ENCODE measurements at places on chromosomes 7 and 10.

- DNase-seq = no peak
Measured at GRCh38 chr7:98214811-98215321, 3.6 kb downstream of the BHLHA15 start.

DNA sequence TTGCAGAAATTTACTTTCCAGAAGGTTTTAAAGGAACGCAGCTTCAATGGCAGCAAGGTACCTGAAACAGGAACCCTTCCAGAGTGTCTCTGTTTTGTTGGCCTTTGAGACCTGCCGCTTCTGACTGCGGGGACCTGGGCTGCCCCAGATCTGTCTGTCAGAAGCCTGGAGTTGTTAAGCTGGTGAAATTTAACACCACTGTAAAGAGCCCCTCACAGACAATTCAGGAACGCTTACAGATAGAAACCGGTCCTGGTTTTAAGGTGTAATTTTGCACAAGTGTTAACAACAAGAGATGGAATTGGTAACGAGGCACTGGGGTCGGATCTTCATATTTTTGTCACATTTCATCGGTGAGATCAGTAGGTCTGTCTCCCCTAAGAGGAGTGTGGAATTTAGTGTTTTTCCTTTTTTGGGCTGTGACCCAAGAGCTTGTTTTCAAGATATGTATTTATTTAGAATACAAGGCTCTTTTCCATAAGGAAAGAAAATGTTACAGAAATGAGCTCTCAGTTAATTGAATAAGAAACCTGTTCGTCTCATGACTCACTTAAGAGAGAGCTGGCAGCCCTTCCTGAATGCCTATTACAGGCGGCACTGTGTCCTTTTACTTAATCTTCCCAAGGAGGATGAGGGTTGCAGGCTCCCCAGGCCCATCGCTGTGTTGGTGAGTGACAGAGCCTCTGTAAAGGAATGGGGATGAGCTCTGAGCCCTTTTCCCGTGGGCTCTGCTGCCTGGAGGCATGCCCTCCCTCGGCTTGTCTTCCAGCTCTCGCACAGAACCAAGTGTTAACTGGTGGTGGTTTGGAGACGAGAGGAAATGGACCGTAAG lies 168.7 kb downstream of the CUX1 start:
- no peak for DNase-seq

DNA sequence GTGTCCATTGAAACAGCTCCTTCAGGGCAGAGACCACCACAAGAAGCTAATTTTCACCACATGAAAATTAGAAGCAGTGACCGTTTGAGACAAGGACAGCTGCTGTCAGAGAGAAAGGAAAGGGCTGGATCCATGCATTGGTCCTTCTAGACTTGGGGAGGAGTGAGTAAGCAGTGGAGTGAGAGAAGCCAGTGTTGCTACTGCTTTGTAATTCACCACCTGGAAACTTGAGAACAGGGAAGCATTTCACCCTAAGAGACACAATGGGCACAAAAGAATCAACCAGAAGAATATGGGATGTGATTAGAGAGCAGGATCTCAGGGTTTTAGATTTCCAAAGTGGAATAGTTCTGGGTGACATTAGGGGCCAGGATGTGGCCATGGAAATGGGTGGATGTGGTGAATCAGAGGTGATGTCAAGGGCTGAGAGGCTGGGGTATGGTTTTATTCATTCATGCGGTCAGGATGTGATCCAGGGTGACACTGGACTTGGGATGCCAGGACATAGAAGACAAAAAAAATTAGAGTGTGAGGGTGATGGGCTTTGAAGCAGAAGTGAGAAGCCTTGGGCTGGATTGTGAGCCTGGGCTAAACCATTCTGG lies 61.6 kb downstream of the DENND11 start:
- no peak for DNase-seq

- DNase-seq = no peak
Measured at GRCh38 chr7:16810573-16810972, 5.8 kb upstream of the AGR2 start.

DNA sequence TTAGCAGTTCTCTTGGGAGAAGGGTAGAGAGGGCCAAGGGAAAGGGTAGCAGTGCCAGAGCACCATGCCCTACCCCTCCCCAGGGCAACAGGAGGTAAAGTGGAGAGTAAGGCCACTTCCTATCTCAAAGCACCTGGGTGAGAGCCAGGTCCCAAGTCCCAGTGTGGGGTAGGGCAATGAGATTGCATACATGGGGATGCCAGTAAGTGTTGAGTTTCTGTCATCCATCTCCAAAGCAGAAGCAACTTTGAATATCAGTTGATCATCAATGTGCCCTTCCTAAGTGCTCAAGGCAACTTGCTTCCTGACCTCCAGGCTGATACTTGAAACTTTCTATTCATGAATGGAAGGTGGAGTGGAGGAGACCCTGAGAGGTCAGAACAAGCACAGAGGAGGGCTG lies 2.2 kb upstream of the CAMK2G start:
- DNase-seq = no peak

DNA sequence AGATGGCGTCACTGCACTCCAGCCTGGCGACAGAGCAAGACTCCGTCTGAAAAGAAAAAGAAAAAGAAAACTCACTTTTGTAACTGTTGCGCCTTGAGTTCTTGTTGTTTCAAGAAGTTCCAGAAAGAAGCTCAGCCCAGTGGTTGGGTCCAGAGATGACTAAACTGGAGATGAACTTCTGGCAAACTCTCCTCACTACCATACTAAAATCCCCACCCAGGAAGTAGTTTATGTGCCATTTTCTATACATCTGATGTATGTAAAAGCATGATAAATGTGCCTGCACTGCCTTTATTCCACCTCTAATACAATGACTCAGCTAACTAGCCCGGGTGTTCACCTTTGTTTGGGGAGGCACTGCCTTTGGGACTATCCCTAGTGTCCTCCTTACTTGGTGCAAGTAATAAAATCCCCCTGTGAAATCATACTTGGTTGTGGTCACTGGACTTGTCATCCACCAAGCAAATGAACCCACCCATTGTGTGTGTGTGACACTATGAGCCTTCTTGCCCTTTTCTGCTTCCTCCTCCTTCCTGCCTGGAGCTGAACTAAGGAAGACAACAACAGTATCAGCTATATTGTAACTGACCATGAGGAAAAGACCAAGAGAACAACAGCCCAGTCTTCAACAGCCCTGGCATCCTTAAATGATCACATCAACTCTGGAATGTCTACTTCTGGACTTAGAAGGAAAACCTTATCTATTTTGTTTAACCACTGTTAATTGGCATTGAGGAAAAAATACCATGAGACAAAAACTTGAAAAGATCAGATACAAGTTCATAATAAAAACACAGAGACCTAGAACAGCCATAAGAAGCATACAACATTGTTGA lies 33.6 kb downstream of the JMJD1C start:
- DNase-seq = no peak

DNA sequence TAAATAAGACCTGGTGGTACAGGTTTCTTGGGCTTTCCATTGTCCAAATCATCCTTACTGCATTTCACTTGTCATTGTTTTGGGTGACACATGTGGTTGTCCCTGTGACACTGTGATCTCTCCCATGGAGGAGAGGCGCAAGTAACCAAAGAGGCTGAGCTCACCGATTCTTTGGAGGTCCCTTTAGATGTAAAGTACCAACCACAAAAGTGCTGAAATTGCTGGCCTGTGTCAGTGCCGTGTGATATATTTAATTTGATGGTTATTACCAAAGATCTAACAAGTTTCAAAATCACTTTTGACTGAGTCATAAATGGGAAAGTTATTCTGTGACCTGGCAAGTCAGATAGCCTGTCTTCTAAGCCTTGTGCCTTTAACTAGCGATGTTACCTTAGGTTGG lies 19.4 kb downstream of the MCM10 start:
- no peak for DNase-seq

GRCh38 chr10:12251581-12251980 lies 55.6 kb downstream of the CDC123 start:
- no peak for DNase-seq

- no peak for DNase-seq
Measured at GRCh38 chr7:105305633-105306032, 83.1 kb downstream of the SRPK2 start.

- DNase-seq = no peak
Measured at GRCh38 chr10:3671386-3671955, 113.5 kb downstream of the KLF6 start.

DNA sequence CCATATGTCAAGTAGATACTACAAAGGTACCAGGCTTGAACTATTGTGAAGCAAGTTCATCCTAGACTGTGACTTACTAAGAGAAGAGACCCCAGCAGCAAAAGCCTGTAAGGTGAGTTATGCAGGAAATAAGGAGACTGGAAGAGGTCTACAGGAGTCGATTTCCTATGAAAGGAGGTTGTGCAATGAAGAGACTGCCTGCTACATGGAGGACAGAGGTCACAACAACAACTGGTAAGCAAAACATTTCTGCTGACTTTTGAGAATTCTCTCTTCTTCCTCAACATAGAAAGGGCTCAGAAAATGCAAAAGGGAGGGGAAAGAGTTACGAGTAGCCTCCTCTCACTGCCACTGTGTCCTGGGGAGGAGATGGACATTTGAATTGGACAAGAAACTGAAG lies 42.4 kb downstream of the PDK4 start:
- DNase-seq = no peak

GRCh38 chr7:41758321-41758720 lies 55.4 kb upstream of the INHBA start:
- no peak for DNase-seq

DNA sequence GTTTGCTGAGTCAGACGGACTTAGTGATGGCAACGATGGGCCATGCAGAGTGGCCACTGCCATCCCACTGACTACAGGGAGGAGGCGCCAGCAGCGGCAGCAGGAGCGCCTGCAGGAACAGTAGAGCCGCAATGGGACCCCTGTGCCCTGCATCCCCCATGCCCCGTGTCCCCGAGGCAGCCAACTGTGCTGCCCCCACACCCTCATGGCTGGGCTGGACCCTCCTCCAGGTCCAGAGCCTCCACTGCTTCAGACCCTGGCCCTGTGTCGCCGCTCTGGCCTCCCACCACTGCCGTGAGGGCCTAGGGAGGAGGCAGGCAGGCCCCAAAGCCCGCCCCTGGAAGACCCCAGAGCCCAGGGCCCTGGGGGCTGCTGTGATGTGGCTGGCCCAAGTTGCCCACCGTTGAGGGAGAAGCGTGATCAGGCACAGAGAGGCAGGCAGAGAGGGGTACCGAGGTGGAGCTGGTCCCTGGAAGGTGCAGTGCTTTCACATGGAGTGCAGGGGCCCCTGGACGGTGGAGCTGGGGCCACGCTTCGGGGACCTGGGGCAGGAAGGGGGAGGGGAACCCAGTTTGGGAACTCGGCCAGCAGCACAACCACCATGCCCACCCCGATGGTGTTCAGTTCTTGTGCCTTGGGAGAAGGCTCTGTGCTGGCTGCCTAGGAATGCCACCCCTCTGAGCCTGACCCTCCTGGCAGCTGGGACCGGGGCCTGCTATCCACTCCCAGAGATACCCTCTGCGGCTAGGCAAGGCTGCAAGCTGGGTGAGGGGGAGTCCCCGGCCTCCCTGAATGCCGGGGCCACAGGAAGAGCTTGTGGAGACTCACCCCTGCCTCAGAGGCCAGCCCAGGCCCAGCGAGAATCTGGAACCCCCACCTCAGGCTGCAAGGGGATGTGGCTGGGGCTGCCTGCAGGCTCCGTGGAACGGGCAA lies 32.6 kb downstream of the DKK1 start:
- DNase-seq = no peak

- no peak for DNase-seq
Measured at GRCh38 chr7:18828994-18829857, 288.2 kb downstream of the TWIST1 start.

DNA sequence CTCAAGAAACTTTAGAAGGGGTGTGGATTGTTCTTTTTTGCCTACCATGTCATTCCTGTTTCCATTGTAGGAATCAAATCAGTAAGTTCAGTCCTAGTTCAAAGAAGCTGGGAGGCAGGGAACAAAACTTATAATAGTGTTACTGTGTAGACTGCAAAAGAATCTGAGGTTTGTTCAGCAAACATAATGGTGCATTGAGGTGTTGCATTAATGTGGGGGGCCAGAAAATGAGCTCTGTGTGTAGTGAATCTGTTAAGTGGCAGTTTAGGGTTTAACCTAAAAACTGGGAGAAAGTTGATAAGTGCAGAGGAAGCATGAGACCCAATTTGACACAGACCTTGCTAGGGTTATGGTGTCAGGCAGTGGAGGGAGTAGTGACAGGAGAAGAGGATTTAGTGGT lies 197.7 kb downstream of the SUGCT start:
- no peak for DNase-seq

- DNase-seq = no peak
Measured at GRCh38 chr10:72107325-72108003, 19.1 kb upstream of the SPOCK2 start.

- DNase-seq = no peak
Measured at GRCh38 chr10:62437696-62438095, 63.5 kb downstream of the ZNF365 start.

DNA sequence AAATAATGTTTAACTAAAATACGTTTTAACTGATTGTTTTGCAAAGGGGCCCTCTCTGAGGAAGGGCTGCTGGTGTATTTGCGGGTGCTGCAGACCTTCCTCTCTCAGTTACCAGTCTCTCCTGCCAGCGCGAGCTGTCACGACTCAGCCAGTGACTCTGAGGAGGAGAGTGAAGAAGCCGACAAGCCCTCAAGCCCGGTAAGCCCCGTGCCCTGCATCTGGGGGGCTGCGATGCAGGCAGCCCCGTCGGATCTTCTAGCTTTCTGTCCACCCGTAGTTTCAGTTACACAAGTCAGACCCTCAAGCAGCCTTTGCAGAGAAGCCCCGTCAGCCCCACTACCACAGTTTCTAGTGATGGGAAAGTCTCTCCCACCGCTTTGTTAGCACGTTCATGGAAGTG lies 45.1 kb downstream of the UBE3C start:
- DNase-seq = no peak

DNA sequence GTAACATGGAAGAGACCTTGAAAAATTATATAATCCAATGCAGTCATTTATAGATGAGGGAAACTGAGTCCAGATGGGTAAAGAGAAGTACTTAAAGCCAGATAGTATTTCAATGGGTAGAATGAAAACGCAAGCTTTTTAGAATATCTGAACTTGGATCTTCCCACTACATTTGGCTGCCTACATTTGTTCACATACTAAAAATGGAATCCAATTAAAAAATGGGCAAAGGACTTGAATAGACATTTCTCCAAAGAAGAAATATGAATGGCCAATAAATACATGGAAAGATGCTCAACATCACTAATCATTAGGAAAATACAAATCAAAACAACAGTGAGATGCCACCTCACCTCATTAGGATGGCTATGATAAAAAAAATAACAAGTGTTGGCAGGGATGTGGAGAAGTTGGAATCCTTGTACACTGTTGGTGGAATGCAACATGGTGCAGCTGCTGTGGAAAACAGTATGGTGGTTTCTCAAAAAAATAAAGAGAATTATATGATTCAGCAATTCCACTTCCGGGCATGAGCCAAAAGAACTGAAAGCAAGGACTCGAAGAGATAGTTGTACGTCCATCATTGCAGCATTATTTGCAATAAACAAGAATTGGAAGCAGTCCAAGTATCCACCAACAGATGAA lies 188.0 kb downstream of the FRMD4A start:
- no peak for DNase-seq
